ENCODE measurements at places on chromosomes 11 and 22.

GRCh38 chr11:616320-617198 is 809 bp upstream of the IRF7 start:
- DNase-seq: no peak

DNA sequence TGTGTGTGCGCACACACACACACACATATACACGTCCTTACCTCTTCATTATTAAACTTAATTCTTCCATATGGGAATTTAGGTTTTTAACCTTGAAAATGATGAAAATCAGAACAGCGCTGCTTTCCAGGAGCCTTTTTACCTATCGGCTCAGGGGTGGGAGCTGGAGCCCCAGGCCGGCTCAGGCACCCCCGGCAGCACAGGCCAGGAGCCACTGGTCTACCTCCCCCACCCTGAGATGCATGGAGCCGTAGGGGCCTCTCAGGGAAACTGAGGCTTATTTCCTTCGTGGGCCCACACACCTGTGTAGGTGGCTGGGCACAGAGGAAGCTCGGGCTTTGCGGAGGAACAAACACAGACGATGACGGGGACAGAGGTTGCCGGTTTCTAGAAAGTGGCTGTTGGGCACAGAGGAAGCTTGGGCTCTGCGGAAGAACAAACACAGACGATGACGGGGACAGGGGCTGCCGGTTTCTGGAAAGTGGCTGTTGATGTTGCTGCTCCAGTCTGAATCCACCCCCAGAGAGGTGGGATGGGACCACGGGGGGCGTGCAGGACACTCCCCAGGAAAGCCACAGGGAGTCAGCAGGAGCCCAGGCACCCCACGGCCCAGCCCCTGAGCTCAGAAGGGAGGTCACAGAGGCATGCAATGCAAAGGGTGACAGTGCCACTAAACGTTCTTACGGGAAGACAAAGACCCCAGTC is 149.4 kb downstream of the BRD1 start:
- DNase-seq: no peak

DNA sequence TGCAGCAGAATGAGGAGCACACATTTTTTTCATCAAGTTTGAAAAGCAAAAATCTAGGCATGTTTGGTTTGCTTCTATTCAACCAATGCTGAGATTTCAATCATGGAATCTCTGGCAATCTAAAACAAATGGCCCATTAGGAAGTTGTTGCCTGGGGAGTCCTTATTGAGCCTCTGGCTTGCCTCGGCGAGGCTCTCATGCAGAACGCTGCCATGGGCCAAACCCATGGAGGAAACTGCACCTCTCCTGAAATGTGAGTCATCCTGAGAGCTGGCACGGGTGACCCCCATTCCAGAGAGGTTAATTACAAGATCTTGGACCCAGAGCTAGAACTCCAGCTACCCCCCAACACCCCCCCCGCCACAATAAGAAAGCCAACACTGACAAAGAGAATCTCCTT is 80.7 kb downstream of the MN1 start:
- DNase-seq: no peak

DNA sequence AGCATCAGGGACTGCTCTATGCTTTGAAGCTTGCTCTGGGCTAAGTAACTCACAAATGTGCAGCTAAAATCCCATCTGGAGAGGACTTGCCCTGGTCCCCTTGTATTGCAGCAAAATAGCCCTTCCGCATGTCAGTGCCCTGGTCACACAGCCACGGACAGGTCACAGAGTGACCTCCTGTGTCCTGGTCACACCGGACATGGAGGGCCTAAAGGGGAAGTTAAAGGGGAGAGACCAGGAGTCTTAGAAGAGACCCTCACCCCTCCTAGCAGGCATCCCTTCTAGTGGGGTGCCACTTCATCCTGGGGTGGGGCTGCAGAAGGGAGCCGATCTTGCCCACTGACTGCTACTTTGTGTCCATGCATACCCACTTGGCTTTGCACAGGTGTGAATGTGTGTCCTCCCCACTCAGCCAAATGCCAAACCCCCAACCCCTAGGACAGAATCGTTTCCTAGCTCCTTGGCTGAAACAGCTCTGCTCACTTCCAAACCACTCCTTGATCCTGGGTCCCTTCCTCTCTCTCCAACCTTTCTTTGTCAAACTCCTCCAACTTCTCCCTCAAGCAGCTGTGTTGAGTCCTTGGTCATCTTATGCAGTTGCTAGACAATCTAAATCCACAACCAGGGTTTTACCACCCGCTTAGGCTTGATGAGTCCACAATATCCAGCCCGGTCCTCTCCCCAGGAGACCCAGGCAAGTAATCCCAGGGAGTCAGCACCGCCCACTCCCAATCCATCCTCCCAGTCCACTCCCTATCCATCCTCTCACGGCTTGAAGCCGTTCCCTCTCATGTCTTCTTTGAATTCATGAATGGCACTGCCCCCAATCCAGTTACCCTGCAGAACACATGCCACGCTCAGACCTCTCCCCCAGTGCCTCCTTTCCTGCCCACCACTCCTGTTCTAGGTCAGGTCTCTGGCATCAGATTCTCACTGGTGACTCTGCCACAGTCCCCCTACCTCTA is 3.3 kb upstream of the FXYD6 start:
- DNase-seq: no peak

DNA sequence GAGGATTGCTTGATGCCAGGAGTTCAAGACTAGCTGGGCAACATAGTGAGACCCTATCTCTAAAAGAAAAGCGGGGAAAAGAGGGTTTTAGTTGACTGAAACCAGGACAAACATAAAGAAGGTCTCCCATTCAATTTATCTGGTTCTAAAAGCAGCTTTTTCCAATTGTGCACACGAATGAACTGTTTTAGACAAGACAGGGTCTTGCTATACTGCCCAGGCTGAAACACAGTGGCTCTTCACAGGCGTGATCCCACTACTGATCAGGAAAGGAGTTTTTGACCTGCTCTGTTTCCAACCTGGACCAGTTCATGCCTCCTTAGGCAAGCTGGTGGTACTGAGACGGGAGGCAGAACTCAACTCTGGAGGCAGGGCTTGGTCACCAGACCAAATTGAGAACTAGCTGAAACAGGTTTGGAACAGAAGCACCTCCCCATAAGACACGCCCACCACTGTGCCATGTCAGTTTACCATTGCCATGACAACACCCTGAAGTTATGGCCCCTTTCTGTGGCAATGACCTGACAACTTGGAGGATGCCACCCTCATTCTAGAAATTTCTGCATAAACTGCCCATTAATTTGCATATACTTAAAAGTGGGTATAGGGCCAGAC is 2.8 kb upstream of the NUCB2 start:
- DNase-seq: no peak

DNA sequence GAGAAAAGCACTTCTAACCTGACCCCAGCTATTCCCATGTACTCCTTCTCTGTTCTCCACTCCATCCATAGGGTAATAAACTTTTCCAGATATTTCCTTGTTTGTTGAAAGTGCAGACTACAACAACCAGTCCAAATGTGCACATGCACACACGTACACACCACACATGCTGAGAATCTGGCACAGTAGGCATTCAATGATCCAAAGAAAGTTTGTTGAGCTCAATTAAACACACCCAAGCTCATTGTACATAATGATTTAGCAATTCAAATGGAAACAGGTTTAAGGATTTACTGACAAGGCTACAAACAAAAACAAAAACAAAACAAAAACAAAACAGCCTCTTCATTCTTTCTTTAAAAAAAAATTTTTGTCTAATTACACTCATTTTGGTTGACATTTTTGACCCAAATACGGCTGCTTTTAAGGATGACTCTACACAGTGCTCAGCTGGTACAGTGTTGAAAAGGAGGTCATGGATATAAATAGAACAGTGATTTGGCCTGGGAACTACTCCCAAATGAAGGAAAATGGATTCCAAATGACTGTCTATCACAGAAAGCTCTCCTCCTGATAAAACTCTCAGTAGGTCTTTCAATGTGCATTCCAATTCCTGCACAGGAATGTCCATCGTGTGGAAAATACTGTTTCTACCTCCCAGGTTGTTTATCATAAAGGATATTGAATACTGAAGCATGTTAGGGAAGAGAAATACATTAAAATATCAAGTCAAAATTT is 232.2 kb downstream of the GUCY1A2 start:
- DNase-seq: no peak

DNA sequence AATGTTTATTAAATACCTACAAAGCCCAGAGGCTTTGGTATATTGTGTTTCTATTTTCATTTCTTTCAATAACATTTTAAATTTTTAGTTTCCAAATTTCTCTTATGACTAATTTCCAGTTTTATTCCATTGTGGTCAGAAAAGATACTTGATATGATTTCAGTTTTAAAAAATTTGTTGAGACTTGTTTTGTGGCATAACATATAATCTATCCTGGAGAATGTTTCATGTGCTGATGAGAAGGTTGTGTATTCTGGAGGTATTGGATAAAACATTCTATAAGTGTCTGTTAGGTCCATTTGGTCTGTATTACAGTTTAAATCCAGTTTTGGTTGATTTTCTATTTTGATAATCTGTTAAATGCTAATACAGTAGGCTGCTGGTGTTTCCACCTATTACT is 9.8 kb upstream of the RAG1 start:
- DNase-seq: no peak

GRCh38 chr11:111851636-111852035 is 19.7 kb downstream of the ALG9 start:
- DNase-seq: no peak

DNA sequence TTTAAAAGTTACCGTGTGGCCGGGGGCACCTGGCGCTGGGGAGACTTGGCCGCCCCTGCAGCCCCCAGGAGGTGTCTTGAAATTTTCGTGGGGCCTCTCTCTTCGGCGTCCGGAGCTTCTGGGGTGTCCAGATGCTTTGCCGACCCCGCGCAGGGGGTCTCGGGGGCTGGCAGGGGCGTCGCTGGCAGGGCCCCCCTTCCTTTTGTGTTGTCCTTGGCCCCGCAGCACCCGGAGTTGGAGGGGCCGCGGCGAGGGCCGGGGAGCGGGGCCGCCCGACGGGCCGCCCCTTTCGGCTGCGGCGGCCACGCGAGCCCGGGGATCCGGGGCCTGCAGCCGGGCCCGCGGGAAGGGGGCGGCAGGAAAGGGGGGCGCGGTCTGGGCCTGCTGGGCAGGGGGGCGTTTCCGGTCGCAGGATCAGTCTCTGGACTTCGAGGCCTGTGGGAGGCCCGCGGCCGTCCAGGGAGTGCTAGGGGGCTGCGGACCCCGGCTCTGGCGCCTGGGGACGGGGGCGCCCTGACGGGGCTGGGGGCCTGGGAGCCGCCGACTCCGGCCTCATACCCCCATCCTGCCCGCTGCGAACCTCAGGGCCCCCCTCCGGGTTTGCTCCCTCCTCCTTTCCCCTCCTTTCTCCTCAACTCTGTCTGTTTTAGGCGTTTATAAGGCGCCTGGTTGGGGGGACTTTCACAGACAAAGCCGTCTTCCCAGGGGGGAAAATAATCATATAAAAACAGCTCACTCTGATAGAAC is 869 bp downstream of the ZC3H7B start:
- no peak for DNase-seq

DNA sequence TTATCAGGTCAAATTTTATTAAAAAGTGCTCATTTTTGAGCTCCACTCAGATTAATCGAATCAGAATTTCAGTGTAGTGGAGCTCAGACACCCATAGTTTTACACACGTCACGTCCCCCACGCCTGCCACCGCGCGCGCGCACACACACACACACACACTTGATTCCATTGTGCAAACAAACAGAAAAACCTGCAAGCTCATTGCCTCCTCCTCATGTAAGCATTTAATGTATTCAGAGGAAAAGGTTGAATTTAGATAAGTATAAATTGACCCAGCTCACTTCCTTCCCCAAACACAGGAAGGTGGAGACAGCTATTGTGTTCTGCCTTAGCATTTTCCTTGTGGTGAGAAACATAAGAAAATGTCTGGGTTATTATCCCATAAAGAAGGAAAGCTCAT is 336.7 kb downstream of the LUZP2 start:
- DNase-seq: no peak

DNA sequence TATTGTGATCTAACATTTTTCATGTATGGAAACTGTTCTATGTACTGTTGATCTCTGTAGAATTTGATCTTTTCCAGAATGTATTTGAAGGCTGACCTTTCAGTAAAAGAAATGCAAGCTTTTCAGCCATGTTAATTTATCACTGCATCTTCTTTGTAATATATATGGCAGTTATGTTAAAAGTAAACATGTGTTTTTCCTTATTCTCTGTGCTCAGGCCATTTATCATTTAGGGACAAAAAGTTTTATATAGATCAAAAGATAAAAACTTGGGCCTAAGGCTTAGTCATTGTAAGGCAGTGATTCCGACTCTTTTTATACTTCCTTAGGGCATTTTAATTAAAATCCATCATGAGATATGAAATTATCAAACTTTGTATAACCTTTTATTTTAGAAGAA is 48.7 kb downstream of the KDM2A start:
- DNase-seq: no peak

DNA sequence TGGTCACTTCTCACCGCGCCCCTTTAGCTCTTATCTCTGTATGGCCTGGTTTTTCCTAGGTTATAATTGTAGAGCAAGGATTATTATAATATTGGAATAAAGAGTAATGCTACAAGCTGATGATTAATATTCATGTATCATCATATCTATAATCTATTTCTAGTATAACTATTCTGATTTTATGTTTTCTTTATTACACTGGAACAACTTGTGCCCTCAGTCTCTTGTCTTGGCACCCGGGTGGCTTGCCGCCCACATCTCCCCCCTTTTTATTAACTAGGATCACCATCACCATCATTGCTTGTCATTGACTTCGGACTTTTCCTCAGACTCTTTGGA is 11.0 kb downstream of the OR52K1 start:
- DNase-seq: no peak

DNA sequence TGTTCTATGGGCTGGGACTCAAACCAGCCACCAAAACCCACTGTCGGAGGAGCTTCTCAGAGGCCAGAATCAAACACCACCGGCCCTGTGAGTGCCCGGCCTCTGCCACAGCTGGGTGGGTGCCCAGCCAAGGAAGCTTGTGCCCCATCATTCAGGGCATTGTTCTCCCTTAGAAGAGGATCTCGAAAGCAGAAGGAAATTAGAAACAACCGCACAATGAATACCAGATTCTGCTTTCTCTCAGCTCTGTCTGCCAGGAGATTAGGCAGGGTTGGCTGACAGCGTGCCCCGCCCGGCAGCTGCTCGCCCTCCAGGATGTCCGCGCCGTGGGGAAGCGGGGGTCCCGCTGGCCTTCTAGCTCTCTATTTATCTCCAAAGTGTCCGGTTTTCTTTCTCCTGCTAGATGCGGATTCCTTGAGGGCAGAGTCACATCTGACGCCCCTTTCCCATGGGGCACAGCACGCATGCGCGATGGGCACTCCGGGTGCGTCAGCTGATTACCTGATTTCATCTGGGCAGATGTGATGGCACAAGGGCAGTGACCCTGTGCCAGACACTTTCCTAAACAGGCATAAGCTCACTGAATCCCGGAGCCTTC is 25.5 kb downstream of the SCGB1A1 start:
- no peak for DNase-seq
